ENCODE measurements at places on chromosomes 11 and 22.
A peak's percentile ranks its signal among the peaks of the same experiment; 100 is the strongest.

GRCh38 chr22:28802595-28803123, 2.3 kb upstream of the XBP1 start:
- no peak for DNase-seq

DNA sequence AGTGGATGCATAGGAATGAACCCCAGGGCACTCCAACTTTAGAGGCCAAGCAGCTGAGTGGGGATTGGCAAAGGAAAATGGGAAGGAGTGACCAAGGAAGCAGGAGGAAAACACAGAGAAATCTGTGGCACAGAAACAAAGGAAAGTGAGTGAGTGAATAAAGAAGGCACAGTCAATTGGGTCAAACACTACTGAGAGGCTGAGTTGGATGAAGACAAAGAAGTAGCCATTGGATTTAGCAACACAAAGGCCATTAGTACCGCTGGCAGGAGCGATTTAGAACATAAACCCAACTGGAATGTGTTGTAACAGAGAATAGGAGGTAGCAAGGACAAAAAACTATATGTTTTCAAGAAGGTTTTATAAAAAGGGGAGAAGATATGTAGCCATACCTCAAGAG, 6.6 kb upstream of the NXPE1 start:
- DNase-seq: no peak

DNA sequence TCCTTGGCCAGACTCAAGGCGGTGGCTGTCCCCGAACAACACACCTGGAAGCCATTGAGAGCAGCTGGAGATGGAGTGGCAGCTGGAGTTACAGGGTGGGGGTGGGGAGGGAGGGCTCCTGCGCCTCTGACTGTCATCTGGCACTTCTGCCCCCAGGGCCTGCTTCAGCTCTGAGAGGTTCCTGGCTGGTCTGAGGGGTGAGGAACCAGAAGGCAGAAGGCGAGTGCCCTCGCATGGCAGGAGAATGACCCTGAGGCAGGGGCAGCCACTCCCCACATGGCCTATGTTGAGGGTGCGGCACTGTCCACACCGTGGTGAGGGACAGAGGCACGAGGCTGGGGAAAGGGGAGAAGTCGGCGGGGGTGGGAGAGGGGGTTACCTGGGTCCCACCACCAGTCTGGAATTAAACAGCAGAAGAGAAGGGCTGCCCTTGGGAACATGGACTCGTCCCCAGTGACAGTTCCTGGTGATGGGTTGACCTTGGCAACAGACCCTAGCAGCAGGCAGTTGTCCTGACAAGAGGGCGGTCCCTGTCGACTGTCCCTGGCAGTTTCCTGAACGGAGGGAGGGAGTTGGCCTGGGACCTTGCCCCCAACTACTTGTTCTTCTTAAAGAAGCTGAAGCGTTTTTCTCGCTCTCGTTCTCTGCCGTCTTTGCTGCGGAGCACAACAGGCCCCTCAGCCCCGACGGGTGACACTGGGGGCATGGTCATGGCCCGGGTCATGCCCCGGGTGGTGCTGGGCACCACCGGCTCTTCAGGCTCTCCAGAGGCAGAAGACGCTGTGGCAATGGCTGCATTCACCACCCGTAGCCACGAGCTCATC, 7.8 kb upstream of the RBM4B start:
- no peak for DNase-seq

DNA sequence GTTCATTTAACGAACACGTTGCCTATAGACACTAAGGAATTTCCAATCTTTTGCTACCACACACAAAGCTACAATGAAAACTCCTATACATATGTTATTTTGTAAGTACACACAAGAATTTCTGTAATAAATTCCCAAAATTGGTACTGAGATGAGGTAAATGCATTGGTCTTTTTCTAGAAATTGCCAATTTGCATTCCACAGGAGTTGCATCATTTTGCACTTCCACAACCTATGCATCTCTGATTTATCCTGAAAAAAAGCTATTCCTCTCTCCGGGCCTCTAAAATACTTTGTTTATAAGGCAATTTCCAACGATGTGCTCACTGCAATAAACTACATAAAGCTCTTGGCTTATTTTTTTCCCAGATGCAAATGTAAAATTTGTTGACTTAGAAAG, 24.9 kb downstream of the IMMP1L start:
- DNase-seq: no peak

GRCh38 chr11:116558504-116559211, 214.1 kb downstream of the BUD13 start:
- DNase-seq: no peak

DNA sequence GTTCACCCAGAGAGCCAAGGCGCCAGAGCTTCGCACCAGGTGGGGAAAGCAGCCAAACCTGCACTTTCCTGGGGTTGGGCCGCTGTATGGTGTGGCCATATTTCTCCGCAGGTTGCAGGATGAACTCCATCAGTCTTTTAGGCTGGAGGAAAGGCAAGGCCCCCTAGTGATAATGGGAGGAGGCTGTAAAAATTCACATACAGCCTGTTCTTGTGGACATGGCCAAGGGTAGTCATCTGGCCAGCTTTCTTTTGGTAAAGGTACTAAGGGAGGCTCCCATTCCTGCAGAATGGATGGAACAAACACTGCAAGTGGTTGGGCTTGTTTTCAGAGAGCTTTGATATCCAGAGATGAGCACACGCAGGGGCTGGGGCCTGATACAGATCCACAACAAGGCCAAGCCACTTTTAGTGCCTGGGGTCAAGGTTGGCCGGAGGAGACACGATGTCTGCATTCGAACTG, 29.6 kb downstream of the C22orf31 start:
- DNase-seq: no peak

DNA sequence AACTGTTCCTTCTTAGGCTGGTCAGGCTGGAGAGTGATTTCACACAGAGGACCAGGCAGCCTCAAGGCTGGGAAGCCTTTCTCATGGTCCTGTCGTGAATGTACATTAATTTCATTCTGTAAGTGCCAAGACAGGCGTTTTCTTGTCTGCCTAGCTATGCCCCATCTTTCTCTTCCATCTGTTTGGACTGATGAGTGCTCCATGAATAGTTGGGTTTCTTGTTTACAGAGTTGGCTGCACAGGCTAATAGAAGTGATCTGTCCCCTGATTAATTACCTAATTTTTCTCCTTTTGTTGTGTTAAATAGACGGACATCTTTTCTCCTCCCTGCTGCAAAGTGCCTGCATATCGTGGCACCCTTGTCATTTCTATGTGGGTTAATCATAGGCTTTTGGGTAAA, 135.8 kb upstream of the NARS2 start:
- no peak for DNase-seq

DNA sequence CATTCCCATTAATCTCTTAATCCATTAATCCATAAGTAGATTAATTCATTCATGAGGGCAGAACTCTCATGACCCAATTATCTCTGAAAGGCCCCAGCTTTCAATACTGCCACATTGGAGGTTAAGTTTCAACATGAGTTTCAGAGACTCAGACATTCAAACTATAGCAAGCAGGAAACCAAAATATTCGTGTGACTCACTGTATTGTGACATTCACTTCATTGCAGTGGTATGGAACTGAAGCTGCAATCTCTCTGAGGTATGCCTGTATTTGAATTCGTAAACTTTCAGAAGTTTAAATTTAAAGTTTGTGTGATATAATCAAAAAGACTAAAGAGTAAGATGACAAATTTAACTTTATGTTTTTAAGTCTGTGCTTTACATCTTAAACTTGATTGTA, 2.9 kb upstream of the OR52J3 start:
- DNase-seq: no peak

GRCh38 chr11:93567401-93567895, 24.3 kb upstream of the SMCO4 start:
- DNase-seq: no peak

- no peak for DNase-seq
These were observed 69.4 kb downstream of the PPFIBP2 start for GRCh38 chr11:7583248-7583647.

DNA sequence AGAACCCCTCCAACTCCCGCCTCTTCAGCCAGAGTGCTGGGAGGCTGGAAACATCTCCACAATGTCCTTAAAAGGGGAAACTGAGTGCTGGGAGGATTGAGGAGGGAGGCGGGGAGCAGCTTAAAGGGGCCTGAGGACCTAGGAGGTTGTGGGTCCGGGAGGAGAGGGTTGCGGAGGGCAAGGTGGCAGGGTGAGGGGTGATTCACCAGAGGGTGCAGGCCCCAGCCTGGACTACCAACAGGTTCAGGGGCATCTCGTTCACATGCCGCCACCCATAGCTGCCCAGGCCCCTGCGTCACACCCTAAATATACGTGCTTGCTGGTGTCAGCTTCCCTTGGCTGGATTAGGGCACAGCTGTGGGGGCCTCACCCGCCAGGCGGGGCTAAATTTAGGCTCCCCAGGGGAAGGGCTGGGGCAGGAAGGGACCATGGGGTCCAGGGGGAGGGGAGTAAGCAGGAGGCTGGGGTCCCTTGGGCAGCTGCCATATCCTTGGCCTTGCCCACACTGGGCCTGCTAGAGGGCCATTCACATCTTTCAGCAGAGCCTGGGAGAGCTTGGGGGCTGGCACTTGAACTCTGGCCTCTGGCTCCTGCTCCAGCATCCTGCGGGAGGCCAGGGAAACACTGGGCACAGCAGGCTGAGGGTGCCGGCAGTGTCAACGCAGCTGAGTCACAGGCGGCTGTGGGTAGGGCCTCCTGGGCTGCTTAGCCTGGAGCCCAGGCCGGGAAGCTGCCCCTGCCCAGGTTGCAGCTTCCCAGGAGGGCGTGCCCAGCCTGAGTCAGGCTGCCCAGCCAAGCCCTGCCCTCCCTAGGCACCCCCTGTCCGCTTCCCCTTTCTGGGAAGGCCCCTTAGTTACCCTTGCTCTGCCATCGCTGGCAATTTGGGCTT, 1.3 kb downstream of the EHBP1L1 start:
- DNase-seq: peak; percentile 84

DNA sequence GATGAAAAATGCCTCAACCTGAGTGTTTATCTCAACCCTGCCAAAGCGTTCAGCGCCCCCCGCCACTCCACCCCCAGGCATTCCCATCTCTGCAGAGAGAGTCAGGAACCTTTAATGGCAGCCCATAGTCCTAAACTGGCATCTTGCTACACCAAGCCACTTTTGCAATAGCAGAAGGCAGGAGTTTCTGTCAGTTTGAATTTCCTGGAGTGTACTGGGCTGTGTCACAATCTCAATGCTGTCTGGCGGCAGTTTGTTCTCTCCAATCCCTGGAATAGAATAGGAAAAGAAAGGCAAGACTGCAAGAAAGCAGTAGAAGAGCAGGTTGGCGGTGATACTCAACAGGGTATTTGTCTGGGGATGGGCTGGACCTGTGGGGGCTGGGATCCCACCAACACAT, 32.9 kb upstream of the FLI1 start:
- no peak for DNase-seq

DNA sequence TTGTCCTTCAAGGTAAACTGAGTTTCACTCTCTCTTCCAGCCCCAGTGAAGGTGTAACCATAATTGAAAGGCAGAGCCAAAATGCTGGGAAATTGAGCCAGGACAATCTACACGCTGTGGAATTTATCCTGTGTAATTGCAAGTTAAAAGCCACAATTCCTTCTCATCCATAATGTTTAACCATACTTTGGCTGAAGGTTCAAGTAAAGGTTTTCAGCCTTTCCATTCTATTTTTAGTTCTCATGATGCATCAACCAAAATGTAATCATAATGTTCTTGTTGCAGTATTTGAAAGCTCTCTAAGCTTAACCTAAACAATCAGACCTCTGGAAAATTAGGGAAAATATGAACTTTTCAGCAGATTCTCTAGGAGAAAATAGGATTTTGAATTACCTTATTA, 14.0 kb upstream of the ARHGAP42 start:
- no peak for DNase-seq

GRCh38 chr11:35402751-35403660, 16.4 kb downstream of the SLC1A2 start:
- DNase-seq: no peak

DNA sequence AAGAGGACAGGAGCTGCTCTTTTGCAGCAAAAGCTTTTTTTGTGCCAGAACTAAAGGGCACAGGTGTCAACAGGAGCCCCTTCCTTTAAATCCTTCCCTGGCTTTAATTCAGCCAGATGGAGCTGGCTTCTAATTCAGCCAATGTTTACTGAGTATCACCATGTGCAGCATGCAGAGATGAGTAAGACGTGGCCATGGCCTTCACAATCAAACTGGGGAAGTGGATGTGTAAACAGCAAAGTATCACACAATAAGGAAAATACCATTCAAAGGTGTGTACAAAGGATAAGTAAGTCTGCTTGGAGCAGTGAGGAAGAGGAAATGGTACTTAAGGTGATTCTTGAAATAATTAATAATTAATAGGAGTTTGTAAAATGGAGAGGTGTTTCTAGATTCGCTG, 243.4 kb downstream of the NXPE2 start:
- DNase-seq: no peak

DNA sequence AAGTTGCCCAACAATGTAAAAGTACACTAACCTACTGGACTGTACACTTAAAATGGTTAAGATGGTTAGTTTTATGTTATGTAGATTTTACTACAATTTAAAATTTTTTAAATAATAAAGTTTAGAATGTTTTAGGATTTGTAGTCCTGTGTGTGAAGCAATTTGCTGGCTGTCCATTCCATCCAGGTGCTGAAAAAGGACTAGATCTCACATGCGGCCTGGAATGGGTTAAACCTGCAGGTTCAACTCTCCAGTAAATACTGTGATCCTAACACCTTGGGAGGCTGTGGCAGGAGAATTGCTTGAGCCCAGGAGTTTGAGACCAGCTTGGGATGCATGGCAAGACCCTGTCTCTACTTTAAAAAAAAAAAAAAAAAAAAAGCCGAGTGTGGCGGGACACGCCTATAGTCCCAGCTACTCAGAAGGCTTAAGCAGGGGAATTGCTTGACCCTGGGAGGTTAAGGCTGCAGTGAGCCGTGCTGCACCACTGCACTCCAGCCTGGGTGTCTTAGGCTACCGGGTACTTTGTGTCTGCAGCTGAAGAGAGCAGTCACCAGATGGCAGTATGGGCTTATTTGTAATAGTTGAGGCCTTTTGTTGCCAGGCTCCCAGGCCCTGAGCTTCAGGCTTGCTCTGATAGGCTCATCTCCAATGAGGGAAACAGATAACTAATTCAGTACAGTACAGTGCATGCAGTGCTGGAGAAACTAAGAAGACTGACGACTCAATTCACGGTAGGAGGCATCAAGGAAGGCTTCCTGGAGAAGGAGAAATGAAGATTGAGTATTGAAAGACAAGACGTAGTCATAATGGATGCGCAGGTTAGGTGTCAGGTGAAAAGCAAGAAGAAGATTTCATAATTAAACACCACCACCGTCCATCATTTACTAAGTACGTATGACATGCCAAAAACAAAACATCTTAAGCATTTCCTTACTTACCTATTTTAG, 64.7 kb upstream of the ASPHD2 start:
- peak; percentile 82 for DNase-seq

DNA sequence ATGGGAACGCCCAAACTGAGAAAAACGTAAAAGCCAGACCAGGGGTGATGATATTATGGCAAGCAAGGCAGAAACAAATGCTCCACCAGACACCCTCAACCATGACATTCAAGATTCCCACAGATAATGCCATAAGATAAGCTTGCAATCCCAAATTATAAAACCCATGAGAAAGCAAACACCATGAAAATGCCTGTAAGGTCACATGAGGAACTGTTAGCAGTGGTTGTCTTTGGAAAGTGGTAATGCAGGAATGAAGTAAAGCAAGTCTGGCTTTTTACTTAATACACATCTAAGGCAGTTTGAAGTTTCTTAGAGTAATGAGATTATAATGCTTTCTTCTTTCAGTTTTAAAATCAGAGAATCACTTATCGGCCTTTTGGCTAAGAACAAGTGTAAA, 111.0 kb downstream of the MN1 start:
- DNase-seq: no peak
